H1 (cell line): ENCODE measurements at places on chromosomes 11 and 22. TPM values are rescaled to one million over a fixed set of nuclear protein-coding genes. Genes with fewer than 3 reads are reported as not detected.

Gene PHF5A
- total RNA-seq: 109 and 135 TPM in 2 replicates

Gene CEP126
- 1.3 and 1.9 TPM in 2 replicates for total RNA-seq

Gene CRYBA4
- 0.67 and 1.5 TPM in 2 replicates for total RNA-seq

Gene ANO9
- total RNA-seq: 18.0 and 20.0 TPM in 2 replicates
